ENCODE measurements at places on chromosomes 2 and 18.

GRCh38 chr18:36265015-36265414, 32.5 kb upstream of the FHOD3 start:
- DNase-seq, result no peak

GRCh38 chr2:235011929-235012631, 60.3 kb downstream of the SH3BP4 start:
- DNase-seq, result no peak

- DNase-seq, result no peak
Observed at GRCh38 chr2:30161929-30162706, 15.3 kb downstream of the YPEL5 start.

DNA sequence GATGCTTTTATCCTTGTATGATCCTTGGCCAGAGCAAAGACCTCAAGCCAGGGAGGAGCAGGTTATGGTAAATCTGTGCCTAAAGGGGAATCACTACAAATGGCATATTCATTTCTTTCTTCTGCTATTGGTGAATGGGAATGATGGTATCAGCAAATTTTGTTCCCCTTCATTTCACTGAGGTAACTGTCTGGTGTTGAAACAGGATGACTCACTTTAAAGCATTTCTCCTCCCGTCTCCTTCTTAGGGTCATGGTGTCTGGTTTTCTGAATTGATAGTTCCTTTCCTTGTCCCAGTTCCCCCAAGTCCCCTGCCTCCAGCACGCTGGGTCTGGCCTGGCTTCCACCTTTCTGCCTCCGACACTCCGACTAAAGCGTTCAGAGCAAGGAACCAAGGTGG, 109.2 kb downstream of the MREG start:
- DNase-seq, result no peak

GRCh38 chr2:212145121-212145520, 393.5 kb downstream of the ERBB4 start:
- DNase-seq, result no peak

- no peak for DNase-seq
Observed at GRCh38 chr18:40355726-40356125, 1599.3 kb upstream of the PIK3C3 start.

- DNase-seq, result no peak
Observed at GRCh38 chr2:69581774-69582581, 61.6 kb downstream of the AAK1 start.

DNA sequence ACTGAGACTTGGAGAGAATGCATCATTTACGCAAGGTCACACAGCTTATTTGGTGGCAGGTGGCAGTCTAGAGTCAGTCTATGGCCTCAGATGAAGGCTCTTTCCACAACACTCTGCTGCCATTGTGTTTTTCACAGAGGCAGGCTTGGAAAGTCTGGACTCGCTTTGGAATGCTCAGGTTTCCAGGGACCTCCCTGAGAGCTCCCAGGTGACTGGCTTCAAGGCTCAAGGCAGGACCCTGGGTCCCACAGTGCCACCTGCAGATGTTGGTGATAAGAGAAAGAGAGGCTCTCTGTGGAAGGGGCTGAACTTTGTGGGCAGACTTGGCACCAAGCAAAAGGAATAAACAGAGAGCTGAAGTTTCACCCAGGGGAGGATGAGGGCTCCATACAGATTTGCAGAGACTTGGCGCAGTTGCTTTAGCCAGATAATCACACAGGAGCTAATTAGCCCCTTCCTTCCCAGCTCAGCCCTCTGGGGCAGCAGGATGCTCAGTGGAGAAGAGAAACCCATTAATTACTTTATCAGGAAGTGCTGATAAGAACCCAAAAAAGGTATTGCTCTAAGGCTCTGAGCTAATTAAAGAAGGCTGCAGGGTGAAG, 103.5 kb downstream of the LBH start:
- DNase-seq, result no peak

- DNase-seq, result no peak
Observed at GRCh38 chr2:232532419-232532818, 6.5 kb downstream of the CHRND start.

GRCh38 chr2:2656115-2657011, 325.3 kb upstream of the MYT1L start:
- DNase-seq, result no peak

DNA sequence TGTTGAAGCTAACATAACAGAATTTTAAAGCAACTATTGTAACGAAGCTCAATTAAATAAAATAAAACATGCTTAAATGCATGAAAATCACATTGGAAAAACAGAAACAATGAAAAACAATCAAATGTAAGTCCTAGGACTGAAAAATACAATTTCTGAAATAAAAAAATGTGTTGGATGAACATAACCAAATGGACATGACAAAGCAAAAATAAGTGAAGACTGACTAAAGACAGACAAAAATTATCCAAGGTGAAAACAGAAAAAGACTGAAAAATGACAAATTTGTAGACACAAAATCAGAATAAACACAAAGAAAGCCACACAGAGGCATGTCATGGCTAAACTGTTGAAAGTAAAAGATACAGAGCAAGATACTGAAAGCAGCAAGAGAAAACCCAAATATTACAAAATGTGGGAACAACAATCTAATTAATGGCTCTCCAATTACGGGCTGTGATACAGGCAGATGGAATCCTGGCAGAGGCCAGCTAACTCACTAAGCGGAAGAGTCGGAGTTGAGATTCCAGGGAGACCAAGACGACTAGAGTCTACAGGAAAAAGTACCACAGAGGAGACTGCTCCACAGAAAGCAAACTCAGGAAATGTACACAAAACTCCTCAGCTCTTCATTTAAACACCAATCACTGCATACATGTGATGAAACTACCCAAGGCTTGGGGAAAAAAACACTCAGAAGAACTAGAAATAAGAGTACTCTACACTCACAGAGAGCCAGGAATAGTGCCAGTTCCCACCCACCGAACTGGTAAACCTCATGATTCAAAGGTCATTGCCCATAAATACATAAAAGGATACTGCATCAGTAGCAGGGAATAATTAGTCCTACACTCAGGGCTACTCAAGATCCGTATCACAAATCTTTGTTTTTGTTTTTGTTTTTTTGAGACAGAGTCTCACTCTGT, 83.6 kb downstream of the ATAD2B start:
- no peak for DNase-seq

DNA sequence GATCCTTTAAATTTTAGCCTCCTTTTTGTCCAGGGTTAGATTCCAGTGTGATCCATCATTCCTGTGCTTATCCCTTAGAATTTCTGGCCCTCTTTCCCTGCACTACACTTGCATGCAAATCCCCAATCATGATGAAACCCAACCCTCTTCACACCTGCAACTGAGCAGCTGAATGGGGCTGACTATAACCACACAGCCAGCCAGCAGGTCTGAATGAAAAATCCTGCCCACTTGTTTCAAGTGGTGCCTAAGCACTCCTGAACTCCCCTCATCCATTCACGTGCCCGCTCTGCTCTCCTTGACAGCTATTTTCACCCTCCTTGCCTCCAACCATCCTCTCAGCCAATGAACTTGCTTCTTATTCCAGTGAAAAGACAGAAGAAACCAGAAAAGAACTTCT, 80.5 kb upstream of the AFF3 start:
- no peak for DNase-seq

DNA sequence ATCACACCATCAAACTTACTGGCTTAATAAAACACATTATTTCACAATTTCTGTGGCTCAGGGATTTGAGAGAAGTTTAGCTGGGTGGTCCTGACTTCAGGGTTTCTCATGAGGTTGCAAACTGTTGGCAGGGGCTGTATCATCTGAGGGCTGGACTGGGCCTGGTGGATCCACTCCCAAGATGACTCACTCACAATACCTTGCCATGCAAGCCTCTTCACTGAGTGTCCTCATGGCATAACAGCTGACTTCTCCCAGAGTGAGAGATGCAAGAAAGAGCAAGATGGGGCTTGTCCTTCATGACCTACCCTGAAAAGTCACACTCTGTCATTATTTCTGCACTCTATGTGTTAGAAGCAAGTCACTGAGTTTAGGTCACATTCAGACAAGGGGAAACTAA, 73.8 kb downstream of the AQP4 start:
- no peak for DNase-seq

- DNase-seq, result no peak
Observed at GRCh38 chr2:230423851-230424458, 8.0 kb downstream of the SP100 start.

DNA sequence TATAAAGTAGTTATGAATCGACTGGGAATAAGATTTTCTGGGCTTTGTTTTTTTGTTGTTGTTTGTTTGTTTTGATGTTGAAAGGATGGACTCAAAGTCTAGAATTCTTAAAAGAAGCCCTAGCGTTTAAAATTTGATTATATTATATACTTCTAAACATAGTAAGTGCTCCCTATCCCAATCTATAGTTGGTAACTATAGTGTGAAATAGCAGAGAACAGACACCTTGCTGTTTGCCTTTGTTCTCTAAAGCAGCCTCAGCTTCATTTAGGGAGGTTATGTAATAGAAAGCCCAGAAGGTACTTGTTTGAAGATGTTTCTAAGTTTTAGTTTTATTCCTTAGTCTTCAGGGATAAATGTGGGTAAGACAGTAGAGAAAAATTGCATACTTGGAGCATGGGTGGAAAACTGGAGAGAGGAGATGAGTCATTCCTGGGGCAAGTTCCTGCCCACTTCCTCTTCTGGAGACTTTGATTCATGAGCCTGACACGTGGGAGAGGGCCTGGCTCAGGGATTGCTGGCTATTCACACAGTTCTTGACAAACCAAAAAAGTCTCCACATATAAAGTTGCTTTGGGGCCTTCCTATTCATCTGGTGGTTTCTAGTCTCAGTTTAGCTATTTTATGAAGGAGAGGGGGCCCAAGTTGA, 131.9 kb downstream of the MYO1B start:
- DNase-seq, result no peak

DNA sequence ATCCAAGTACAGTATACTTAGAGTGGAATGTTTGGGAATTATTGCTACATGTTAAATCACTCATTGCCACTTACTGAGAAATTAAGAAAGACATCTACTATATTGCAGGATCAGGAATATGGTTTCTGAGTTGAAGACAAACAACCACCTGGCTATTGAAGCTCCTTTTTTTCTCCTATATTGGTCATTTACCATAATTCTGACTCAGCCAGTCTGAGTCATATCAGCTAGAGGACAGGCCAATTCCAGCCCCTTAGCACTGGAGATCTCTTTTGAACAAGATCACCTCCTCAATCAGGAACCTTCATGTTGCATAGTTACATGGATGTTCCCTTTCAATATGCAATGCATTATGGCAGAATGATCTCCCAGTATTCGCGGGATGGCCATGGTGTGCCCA, 42.7 kb upstream of the CDH19 start:
- no peak for DNase-seq
